ENCODE measurements at places on chromosomes 11 and 22.

- peak; percentile 64 for DNase-seq
Measured at GRCh38 chr22:17957693-17958092, 66.7 kb downstream of the MICAL3 start.

- DNase-seq, result no peak
Measured at GRCh38 chr11:116598036-116598435, 174.8 kb downstream of the BUD13 start.

GRCh38 chr11:119607726-119608125 lies 121.3 kb downstream of the NECTIN1 start:
- no peak for DNase-seq

DNA sequence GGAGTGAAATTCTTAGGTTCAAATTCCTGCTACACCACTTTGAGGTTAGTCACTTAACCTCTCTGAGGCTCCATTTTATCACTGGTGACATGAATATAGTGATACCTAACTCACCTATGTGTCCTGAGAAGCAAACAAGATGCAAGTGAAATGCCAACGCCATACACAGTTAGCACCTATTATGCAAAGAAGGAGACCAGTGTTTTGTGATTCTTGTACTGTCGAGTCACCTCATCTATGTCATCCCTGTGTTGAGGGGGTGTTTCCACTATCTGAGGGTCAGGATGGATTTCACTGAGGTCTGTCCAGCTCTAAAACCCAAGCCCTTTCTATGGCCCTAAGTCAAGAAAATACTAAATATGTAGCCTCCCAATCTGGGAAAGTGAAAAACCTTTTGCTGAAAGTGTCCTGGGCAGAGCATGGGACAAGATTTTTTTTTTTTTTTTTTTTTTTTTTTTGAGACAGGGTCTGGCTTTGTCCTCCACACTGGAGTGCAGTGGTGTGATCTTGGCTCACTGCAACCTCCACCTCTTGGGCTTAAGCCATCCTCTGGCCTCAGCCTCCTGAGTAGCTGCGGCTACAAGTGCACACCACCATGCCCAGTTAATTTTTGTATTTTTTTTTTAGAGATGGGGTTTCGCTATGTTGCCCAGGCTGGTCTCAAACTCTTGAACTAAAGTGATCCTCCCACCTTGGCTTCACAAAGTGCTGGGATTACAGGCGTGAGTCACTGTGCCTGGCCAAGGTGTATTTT lies 5.0 kb upstream of the MCM5 start:
- no peak for DNase-seq

DNA sequence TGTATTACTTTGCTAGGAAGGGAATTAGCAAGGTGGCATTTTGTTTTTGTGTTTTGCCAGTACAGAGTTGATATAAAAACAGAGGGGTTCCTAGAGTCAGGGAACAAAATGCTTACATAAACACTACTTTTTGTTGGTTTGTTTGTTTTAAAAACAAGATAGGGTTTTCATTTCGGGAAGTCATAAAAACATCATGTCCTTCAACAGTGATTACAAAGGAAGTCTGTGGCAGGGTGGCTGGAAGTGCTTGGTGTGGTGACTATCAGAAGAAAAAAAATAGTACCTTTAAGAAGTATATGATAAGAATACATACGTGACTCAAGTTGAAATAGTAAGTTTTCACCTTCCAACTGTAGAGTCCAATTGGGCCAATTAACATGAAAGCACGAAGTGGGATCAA lies 1.2 kb upstream of the IL18 start:
- DNase-seq, result no peak

- DNase-seq, result peak; percentile 89
Measured at GRCh38 chr11:926341-926916, 759 bp downstream of the AP2A2 start.

All from GM03348 (cell line).